Mesothelial cell of epicardium (in vitro differentiated cells): ENCODE measurements at places on chromosomes 12 and 14. TPM values are rescaled to one million over a fixed set of nuclear protein-coding genes. Genes with fewer than 3 reads are reported as not detected.

Gene TC2N
- 8.5 to 11.6 TPM (median 9.9 TPM) in 3 replicates for total RNA-seq

Gene TMEM260
- 28.0 to 32.6 TPM (median 31.7 TPM) in 3 replicates for total RNA-seq

Gene PTPRB
- 1.7 to 2.2 TPM (median 1.9 TPM) in 3 replicates for total RNA-seq

DNA sequence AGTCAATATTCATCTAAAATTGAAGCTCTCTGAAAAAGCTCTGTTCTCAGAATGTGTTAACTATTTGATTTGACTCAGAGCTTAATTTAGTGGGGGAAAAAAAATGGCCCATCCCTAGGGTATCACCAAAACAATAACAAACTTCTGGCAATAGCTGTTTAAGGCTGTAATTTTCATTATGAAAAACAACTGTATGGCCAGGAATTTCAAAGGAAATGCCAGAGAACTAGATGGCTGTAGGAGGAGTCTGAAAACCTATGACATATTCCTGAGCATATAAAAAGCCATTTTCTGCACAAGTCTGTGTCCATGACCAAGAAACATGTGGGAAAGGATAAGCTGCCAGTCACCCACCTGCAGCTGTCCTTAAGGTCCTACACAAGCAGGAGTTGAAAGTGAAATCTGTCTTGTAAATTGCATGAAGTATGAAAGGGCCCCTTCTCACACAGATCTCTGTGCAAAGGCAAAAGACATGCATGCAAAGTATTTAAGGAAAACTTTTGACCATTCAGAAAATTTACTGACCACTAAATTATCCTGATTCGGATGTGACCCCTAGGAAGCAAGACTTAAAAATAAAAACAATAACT is 299.1 kb downstream of the BTG1 start:
- DNase-seq = no peak

GRCh38 chr12:124842800-124843510 is 20.7 kb downstream of the SCARB1 start:
- DNase-seq = no peak
